ENCODE measurements at places on chromosomes 1 and 21.

- no peak for DNase-seq
These were observed 369.1 kb downstream of the RGS7 start for GRCh38 chr1:240987928-240988327.

DNA sequence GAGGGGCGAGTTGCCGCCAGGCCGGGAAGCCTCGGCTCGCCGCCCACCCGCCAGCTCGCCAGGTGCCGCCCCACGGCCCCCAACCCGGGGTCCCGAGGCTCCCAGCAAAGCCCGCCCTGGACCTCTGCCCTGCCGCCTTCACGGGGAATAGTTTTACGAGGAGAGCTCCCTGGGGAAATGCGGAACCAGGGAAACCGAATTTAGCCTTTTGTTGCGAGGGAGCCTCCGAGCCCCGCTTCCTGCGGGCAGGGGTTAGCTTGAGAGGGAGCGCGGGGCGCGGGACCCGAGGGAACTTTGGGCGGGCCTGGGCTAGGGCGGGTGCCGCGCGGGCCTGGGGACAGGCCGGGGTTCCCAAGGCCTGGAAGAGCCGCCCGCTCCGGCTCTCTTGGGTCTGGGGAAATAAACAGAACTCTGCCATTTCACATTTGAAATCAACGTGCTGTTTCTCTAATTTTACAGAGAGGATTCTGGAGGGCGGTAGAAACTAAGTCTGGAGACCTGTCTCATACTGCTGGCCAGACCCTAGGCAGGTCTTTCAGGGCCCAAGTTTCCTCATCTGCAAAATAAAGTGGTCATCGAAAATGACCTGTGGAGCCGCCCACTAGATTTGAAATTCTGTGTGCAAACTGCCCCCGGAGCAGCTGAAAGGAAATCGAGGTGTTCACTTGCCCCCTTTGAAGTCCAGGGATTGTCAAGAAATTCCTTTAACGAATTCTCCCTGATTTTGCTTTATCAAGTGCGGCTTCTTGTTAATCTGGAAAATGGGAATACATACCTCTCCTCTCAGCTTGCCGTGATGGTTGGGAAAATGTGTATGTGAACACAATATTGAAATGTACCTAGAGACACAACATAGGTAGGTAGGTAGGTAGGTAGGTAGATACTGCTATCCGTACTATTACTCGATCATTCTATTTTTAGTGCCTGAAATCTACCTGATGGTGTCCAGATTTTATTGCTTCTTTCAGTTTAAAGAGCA lies 749 bp upstream of the GLUL start:
- DNase-seq: no peak

GRCh38 chr1:22159891-22160290 lies 17.0 kb upstream of the WNT4 start:
- no peak for DNase-seq

- DNase-seq: no peak
These were observed 344.6 kb downstream of the LMO4 start for GRCh38 chr1:87673309-87673708.

DNA sequence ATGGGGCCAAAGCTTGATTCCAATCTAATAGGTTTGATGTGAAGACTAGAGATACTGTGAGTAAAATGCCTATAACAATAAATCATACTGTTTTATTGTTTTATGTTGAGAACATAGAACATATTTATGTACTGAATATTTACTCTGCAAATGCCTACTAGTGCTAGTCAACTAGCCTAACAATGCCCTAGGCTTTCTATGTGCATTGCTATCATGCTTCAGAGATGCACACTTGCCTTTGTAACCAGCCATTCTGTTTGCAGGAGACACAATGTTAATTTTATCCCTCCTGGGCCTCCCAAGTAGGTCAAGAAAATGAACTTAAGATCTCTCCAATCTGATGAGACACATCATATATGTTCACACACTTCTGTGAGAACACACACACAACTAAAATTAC lies 530.8 kb upstream of the BEND5 start:
- DNase-seq: no peak

DNA sequence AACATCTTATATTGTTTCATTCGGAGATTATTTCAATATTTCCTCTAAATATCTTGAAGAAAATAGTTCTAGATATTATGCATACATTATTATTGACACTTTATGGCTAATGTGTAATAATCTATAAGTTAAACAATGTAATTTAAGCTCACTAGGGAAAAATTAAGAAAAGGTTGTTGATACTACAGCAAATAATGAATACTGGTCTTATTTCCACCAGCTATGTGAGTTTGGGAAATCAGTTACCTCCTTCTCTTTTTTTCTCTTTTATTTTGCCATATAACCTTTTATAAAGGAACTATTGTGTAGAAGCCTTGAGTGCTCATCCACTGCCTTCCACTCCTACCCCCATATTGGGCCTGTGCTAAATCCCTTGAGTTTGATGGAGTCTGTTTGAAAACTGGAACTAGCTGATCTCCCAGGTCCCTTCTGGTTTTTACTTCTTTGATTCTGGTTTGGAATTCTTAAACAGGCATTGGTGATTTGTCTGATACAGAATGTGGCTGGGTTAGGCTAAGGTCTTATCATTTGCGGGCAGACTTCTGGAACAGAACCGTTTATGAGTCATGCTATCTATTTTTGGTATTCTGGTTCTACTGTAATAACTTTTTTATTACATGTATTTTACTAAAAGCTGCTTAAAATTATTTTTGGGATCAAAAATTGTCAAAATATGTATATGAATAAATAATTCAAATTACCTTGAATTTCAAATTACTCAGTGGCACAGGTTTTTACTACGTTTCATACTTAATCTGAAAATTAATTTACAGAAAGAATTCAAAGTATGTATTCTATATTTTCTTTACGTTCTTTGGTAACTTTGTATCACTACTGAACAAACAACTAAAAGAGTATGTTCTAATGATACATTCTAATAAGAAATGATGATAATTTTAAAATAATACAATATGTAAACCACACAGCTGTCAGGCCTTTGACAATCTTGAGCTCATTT lies 5.0 kb upstream of the CDC14A start:
- DNase-seq: no peak

- no peak for DNase-seq
These were observed 47.9 kb upstream of the PLXNA2 start for GRCh38 chr1:208291923-208292711.

GRCh38 chr1:209587789-209588188 lies 4.3 kb downstream of the CAMK1G start:
- DNase-seq: peak; percentile 46

GRCh38 chr1:215895276-215895675 lies 328.2 kb downstream of the KCTD3 start:
- DNase-seq: no peak

GRCh38 chr1:207983044-207983635 lies 72.2 kb upstream of the CD34 start:
- DNase-seq: no peak

DNA sequence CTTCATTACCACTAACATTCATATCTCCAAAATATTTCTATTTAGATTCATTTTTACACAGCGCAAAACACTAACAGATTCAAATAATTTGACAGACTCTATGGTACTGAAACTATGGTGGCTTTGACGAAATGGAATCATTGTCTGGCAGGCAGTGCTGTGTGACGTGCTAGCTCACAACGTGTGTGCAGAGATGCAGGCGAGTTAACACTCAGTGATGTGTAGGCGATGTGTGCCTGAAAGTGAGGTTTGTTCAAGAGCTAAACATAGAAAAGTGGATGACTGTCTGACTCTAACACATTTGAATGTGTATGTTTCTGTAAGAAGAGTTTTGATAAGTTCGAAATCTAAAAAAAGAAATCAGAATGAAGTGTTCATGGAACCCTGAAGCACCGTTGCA lies 97.7 kb downstream of the RYR2 start:
- no peak for DNase-seq

DNA sequence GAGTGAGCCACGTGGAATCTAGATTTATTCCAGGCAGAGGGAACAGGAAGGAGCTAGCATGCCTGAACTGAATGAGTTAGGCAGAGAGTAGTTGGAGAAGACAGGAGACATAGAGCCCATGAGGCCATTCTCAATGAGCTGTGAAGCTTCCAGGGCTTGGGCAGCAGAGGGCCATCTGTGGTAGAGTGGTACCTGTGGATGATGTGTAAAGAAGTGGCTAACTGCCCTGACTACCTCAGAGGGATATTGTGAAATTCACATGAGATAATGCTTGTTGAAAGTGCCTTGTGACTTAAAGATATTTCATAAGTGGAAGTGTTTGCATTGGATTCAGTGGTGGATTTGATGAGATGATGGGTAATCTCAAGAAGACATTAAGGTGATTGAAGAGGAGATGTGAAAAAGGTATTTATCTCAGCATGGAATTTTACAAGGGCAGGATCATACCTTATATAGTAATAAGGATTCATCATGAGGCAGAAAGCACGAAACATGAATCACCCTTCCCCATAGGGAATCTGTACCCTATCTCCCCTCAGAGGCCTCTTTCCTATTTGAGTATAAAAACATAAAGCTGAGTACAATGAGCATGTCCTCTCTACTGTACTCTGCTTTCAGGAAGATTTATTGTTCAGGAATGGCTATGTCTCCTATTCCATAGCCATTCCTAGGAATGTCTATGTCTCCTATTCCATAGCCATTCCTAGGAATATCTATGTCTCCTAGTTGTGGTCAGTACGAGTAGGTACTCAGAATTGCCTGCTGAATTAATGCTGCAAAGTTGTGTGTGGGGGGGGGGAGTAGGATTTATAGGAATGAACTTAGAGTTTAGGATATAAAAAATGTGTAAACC lies 146.8 kb downstream of the PAPPA2 start:
- DNase-seq: peak; percentile 27

DNA sequence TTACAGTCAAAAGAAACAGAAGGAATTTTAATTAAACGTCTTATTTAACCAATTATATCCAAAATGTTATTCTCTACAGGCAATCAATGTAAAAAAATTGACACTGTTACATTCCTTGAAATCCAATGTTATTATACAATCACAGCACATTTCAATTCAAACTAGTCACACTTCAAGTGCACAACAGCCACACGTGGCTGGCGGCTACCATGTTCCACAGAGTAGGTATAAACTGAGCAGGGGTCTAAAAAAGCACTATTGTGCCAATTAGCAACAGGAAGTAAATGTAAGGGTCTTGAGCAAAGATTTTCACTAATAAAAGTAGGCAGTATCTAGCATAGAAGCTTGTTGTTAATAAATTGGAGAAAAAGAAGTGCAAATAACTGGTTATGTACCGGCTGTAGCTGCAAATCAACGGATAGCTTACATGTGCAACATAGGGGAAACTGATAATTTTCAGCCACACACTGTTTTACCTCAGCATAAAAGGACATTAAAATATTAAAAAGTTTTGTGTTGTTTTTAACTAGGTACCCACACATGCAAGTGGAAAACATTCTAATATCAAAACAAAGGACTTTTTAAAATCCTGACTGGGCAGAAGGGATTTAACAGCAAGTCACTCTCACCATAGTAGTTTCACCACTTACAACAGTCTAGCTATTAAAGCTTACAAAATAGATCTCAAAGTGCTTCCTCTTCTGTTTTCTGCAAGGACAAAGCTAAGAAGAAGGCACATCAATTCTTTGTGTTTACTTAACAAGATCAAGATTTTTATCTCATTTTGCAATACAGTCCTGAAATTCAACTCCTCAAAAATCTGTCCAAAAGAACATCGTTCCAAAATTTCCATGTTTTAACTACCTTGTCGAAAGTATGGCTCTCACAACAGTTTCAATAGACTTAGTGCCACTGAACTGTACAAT lies 2.5 kb downstream of the CSDE1 start:
- DNase-seq: peak; percentile 8

DNA sequence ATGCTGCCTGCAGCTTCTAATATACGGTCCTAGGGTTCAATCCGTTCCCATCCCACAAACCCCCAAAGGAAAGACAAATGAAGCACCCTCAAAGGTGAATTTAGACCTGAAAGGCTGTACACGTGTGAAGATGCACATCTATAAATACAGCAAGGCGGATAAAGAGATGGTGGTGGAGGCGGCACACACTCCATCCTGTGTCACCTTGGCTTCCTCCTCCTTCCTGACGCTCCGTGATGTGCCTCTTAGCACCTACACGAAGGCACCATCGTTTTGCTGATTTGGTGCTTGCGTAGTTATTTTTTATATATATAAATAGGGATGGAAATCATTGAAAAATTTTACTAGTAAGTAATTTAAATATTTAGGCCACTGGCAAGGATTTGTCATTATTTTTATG lies 359.4 kb downstream of the NPHP4 start:
- DNase-seq: no peak

DNA sequence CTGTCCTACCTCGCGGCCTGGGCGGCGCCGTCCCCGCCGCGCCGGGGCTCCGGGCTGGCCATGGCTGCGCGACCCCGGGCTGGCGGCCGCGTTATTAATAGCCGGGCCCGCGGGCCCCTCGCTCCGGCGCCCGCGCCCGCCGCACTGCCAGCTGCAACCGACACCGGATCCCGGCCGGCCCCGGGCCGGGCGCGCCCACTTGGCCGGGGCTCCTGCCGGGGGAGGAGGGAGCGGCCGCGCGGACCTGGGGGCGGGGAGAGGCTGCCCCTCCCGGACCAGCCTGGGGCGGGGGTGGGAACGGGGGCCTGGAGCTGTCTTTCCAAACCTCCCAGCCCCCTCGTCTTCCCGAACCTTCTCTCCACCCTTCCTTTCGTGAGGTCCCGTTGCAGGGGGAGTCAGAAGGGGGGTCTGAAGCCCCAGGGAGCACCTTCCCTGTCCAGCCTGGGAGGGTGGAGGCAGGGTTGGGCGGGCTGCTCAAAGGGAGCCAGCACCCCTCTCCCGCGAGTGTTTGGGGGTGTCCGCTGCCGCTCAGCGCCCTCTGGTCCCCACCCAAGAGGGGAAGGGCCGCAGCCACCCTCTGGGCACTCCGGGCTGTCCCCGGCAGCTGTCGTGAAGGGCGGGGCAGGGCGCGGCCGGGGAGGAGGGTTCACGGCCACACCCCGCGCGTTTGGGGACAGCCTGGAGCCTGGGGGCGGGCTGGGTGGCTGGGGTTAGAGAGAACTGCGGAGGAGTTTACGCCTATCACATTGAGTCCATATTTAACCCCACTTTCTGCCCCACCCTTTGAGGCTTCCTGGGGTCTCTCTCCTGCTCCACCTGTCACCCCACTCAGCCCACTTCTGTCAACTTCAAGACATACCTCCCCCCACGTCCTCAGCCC lies at the start of gene SYNC:
TSS of gene SYNC (minus strand) at position 172 of the 880 bp plus-strand sequence. CDS start at position 62, 110 bp downstream.
- DNase-seq: peak; percentile 26

DNA sequence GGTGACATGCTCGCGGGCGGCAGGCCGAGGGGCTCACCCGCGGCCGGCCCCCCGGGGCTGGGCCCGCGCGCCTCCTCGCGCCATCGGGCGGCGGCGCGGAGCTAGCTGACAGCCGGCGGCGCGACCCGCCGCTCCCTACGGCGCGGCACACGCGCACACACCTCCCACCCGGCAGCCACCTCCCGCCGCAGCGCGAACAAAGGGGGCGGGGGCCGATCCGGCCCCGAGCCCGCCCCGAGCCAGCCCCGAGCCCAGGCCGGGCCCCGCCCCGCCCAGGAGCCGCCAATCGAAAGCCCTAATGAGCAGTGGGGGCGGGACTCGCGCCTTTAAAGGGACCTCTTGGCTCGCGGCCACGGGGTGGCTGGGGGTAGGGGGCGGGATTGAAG lies at the start of gene KIF21B:
TSS of gene KIF21B (minus strand) at position 198 of the 386 bp plus-strand sequence. CDS start 331 bp downstream, outside the sequence.
- peak; percentile 74 for DNase-seq

- no peak for DNase-seq
These were observed 748.6 kb upstream of the ADGRL2 start for GRCh38 chr1:81052162-81052561.

Data from epithelial cell of esophagus (primary cell).